ENCODE measurements at places on chromosomes 5 and 9.
A peak's percentile ranks its signal among the peaks of the same experiment; 100 is the strongest.

DNA sequence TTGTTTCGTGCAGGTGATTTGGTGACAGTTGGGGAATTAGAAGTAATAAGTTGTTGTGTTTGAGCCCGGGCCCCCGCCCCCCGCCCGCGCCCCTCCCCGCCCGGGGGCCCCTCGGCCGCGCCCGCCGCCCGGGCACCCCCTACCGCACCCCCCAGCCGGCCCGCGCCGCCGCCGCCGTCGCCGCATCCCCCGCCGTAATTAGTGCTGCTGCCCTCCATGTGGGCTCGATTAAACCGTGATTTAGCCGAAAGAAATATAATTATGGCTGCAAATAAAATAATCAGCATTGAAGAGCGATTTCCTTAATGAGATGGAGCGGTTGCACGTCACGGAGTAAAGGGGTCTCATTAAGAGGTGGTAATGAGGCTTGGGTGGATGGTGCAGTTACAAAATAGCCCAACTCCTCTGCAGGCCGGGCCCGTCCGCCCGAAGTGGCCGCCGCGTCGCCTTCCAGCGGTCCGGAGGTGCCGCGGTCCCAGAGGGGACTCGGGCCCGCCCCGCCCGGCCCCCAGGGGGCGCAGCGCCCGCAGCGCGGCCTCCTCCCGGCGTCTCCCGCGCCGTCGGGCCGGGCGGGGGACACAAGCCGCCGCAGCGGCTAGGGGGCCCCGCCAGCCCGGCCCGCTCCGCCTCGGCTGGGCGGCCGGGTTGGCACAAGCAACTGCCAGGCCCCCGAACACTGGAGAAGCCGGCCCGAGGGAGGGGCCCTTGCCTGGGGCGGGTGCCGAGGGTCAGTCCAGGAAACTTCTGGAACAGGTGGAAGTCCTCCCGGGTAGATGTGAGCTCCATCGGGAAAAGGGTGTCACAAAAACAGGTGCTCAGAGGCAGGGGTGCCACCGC is 6.9 kb upstream of the OTP start:
- ATAC-seq, result peak; percentile 46

- ATAC-seq, result no peak
These were observed 470.6 kb downstream of the PSAT1 start for GRCh38 chr9:78767490-78767889.

- ATAC-seq, result no peak
These were observed 163.7 kb upstream of the KIF2A start for GRCh38 chr5:62142351-62142750.

DNA sequence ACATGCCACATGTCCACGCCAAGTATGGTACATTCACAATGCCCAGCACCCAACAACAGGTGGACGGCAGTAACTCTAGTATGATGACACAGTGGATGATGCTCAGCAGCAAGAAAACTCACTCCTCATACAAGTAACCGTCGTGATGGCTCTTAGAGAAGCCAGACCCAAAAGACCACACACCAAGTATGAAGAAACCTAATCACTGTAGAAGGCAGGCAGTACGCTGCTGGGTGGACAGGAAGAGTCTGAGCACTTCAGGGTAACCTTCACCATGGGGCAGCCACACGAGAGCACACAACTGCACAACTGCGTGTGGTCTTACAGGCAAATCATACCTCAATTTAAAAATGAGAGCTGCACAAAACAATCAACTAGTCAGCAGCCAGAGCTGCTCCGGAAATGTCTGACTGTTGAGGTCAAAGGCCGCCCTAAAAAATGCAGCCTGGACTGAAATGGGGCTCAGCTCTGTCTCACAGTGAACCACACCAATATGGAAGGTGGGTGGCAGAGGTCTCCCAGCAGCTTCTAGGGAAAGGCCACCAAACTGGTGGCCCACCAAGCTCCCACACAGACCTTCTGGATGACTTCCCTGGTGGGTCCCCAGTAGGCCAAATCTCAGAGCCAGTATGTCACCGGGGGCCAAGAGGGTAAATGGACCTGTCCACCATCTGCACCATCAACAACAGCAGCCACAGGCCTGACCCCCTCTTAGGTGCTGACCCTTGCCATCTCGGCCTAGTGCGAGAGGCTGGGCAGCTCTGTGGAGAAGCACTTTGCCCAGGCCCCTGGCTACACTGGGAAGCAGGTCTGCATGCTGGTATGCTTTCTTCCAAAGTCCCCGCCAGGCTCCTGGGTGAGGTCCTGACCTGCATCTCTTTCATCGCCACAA is 17.8 kb downstream of the BICD2 start:
- ATAC-seq, result no peak

DNA sequence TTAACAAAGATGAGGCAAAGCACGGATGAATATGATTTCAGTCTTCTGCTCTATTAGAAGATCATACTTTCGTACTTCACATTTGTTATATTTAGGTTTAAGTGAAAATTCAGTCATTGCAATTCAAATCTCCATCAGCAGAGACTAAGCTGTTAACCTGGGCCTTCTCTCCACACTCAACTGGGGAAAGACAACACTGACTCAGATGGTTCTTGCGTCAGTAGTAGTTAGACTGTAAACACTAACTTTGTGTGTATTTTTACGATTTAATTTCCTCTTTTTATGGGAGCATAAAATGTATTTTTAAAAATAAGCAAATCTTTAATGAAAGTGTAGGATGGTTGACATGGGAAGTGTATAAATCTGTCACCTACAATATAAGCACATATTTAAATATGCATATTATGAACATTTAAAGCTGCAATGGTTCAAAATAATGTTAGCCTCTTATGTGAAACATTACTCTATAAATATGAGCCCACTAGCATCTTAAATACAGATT is 42.7 kb upstream of the ZNF608 start:
- ATAC-seq, result no peak

GRCh38 chr5:25224316-25224982 is 579.7 kb upstream of the CDH10 start:
- no peak for ATAC-seq

DNA sequence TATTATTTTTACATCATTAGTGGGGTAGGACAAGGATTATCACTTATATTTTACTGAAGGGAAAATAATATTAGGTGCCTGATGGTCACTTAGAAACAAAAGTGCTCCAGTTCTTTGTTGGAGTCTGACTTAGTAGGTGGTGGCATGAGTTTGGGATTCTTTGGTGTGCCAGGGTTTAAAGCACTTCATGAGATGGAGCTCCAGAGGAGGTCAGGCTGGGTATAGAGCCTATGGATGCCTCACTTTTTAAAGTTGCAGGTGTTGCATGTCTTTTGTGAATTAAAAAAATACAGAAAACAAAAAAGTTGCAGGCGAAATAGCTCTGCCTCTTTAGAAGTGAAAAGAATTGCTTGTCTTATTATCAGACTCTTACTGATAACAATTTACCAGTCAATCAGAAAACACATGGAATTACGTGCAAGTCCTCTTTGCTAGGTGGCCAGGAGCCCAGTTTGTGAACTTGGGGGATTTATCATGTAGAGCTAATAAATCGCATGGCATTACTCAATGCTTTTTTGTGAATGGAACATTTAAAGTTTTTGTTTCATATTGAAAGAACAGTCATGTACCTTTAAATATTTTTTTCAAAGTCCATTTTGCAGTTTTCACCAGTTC is 1.6 kb downstream of the ITK start:
- ATAC-seq, result no peak

DNA sequence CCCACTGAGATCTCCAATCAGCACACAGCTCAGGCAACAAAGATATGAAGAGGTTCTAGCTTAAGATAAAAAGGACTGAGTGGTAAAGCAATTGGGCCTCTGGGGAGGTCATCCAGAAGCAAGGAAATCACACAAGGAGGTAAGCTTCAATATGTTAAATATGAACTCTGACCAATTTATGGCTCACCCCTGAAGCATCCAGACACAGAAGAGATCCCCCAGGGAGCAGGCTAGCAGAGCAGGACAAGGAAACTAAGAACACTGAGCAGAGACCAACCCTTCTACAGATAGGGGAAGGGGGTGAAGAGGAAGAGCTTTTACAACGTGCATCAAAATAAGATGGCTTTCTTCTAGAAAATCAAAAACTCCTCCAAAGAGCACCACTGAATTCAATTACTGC is 616.2 kb downstream of the DNAH5 start:
- ATAC-seq, result no peak

GRCh38 chr5:172529896-172530295 is 75.6 kb upstream of the SH3PXD2B start:
- ATAC-seq, result no peak

- ATAC-seq, result peak; percentile 99
These were observed 43.1 kb downstream of the TMEM174 start for GRCh38 chr5:73215891-73216610.

- no peak for ATAC-seq
These were observed 177.8 kb upstream of the SGCD start for GRCh38 chr5:156149213-156149612.

- no peak for ATAC-seq
These were observed 260.0 kb downstream of the AUH start for GRCh38 chr9:91101611-91102168.

- ATAC-seq, result no peak
These were observed 112.5 kb upstream of the SLC44A1 start for GRCh38 chr9:105131981-105132380.

Measured in esophagus mucosa (tissue), 1 donor.